ENCODE measurements at places on chromosomes 6 and 20.

DNA sequence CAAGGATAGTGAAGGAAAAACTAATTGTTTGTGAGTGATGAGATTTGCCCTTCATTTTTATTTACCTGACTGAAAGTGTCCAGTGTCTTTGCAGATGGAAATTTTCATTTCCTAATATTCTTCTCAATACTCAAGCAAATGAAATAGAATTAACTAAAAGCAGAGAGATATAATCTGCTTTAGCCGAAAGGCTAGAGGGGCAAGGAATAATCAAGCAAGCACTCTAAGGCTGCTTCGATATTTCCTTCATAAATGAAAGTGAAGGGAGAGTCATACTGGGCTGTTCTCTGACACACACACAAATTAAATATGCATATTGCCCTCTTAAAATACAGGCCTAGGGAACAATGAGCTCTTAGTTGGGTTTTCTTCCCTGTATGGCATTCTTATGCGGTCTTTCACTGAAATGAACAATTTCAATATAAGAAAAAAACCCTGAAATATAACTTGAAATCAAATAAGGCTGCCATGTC, 47.5 kb upstream of the POPDC3 start:
- DNase-seq: no peak

- no peak for DNase-seq
Observed at GRCh38 chr6:107699697-107700325, 124.3 kb downstream of the SCML4 start.

GRCh38 chr6:15515660-15516375, 147.0 kb downstream of the DTNBP1 start:
- no peak for DNase-seq

- DNase-seq: no peak
Observed at GRCh38 chr6:137989664-137990063, 117.6 kb downstream of the PERP start.

DNA sequence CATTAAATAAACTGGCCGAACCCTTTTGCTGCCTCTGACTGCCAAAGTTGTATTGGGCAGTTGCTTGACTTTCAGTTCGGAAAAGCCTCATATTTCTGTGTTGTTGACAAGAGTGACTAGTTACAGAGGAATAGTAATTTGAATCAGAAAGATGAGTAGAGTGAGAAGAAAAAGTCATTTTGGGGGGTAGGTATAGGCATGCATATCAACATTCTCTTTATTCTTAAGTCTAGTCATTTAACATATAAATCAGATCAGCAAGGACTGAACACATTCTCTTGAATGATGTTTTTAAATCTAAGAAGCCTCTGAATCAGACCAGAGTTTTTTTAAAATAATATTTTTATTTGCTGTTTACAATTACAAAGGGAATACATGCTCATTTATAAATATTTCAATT, 4.9 kb upstream of the LMBRD1 start:
- DNase-seq: no peak

DNA sequence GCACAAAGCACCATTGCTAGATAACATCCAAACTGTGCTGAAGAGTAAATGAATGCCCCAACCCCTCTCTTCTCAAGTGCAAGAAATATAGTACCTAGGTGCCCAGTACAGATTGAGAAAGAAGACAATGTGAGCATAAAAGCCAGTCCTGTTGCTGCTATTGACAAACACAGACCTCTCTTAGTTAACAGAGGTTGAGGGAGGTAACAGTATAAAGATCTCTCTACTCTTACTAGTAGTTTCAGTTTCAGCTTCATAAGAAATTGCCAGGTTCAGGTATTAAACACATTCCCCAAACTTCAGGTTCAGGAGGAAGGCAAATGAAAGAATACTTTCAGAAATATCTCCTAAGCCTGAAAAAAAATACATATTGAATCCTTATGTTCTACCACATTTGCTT, 31.4 kb downstream of the TBC1D32 start:
- DNase-seq: no peak

DNA sequence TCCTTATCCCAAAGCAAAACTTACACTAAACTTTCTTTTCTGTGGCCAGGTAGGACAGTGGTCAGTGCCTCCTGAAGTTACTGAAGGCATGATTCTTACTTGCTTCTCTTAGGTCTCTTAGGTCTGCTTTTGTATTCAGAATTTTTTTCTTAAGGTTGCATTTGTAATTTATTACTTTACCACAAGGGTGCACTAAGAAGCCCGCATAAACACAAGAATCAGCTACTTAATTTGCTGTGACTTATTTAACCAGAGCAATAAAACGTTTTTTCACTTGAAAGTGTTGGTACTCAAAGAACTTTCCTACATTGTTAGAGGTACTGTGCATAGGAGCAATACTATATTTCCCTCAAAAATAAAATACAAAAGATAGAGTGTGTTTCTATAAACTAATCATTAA, 75.4 kb upstream of the LAMA2 start:
- no peak for DNase-seq

DNA sequence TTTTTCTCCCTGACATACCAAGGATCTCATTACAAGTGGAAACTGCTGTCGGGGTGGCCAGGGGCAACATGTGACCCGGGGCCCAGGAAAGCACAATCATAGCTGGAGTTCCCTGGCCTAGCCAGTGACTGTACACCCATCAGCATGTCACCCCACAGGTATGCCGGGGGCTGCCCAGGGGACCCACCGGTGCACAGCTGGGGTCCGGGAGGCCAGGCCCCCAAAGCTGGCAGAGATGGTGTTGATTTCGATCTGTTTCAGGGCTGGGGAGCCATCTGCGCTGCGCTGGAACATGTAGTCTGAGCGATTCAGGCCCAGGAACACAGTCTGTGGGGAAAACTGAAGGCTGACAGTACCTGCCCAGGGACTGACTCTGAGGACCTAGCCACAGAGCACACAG, 13.3 kb downstream of the GSS start:
- no peak for DNase-seq

- DNase-seq: no peak
Observed at GRCh38 chr20:62770111-62770910, 26.0 kb upstream of the MRGBP start.

DNA sequence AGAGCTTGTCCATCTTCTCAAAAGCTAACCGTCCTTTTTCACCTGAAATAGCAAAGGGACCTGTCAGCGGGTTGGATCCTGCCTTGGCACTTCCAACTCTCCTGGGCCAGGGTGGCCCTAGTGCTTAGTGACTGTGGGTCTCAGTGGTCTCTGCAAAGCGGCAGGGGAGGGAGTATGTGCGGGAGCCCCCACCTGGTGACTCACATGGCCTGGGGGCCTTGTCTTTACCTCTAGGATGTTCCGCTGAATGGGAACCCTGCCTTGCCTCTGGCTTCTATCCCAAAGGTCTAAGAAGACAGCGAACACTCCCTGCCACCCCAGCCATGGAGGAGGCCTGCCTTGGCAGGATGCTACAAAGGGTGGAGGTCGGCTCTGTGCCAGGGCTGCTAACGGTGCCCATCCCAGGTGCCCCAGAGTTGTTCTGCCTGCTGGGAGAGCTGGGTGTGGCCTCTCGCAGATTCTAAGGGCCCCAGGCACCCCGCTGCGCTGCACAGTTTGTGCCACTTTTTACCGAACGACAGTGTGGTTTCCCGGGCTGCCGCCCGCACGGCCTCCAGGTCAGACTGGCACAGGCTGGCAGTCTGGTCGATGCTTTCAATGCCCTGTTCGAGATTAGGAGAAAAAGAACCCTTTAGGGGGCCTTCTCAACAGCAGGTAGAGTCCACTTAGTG, 77.2 kb downstream of the PTPN1 start:
- DNase-seq: no peak

DNA sequence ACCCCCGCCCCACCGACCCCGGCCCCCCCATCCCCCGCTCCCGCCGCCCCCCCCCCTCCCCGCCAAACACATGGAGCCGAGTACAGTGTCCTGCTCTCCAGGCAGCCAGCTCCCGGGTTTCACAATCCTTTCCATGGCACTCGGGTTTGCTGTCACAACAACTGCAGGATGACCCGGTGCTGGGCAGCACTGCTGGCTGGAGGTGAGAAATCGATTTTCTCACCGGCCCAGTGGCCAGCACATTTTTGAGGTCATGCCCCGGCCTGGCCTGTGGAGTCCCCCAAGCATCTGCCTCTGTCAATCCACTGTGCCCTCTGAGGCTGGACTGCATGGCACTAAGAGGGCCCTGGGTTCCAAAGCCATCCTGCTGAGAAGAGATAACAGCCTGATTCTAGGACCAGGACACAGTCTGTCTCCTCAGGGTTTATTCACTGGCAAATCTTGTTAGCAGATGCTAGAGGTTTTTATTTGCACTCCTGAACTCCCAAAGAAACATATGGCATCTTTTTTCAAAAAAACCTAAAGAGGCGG, 129.5 kb downstream of the NFATC2 start:
- DNase-seq: no peak

DNA sequence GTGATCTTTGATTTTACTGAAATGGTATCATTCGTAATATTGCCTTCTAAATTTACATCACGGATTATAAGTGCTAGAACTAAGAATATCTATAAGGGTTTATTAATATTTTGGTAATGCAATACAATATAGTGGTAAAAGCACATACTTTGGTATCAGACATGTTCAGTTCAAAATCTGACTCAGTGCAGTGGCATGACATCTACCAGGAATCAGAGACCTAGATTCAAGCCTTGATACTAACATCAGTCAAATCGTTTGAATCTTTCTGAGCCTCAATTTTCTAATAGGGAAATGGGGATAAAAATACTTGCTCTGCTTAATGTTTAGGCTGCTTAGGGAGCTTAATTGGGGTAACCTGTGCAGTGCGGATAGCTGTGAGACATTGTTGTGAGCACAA, 488.0 kb downstream of the BCKDHB start:
- DNase-seq: no peak

DNA sequence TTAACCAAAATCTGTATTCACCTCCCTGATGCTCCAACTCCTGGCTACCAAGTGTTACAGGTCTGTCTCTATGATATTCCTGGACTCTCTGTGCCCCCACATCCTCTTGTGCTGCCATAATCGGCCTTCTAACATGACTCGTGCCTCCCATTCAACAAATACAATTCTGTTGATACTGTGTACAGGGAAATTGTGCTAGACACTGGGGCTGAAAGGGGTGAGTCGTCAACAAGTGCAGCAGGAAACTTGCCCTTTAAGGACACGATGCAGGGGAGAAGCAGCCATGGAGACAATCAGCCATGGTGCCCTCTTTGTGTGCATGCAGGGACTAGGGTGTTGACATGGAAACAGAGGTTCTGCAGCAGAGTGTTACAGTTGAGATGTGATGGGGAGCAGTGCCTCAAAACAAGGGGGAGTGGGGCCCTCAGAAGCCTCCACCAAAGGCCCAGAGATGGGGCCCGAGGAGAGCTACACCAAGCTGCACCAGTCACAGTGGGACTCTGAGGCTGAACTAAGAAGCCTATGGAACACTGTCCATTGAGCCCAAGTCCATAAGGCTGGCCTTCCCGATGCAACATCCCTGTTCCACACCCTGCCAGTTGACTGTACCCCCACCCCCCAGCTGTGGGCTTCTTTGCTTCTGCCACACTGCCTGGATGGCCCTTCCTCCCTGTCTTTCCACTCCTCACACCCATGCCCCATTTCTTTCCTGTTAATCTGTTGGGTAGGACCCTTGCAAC, 3.1 kb downstream of the PCED1A start:
- no peak for DNase-seq

- DNase-seq: no peak
Observed at GRCh38 chr6:75345413-75345812, 60.8 kb upstream of the TMEM30A start.

DNA sequence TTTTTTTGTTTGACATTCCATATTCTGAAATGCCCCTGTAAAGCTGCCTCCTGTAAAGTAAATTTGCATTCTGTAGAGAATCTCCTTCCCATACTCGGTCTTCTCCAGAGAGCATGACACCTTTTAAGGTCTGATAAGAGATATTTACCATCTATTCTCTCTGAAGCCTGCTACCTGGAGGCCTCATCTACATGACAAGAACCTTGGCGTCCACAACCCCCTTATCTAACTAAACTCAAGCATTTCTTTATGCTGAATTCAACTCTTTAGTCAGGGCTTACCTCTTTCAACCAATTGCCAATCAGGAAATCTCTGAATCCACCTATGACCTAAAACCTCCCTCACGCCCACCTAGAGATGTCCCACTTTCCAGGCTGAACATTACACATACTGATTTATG, 51.6 kb downstream of the FAM184A start:
- no peak for DNase-seq

DNA sequence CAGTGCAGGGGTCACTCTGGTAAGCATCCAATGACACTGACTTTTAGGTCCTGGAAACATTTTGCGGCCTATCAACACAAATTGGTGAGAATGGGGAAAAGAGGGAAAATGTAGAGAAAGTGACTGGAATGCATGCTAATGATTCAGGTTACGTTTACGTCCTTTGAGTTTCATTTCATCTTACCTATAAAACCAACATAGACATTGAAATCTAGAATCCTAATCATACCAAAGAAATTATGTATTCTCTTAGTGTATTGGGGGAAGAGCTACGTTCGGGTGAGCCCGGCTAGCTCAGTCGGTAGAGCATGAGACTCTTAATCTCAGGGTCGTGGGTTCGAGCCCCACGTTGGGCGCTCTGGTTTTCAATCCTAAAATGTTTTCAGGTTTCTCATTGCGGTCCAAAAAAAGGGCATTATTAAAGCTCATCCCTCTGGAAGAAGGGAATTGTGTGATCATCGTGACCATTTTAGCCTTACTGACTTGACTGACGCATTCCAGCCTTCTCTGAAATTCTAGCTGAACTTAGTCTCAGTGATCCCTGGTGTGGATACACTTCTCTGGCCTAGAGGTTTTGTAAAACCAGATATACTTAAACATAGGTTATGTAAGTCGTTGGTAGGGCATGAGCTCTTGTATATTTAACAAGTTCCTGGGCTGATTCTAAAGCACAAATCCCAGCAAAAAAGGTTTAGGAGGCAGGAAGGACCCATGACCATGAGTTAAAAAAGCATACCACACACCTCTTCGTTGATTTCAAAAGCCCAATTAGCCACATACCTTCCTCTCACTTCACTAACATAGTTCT, 18.3 kb downstream of the HMGN4 start:
- no peak for DNase-seq

DNA sequence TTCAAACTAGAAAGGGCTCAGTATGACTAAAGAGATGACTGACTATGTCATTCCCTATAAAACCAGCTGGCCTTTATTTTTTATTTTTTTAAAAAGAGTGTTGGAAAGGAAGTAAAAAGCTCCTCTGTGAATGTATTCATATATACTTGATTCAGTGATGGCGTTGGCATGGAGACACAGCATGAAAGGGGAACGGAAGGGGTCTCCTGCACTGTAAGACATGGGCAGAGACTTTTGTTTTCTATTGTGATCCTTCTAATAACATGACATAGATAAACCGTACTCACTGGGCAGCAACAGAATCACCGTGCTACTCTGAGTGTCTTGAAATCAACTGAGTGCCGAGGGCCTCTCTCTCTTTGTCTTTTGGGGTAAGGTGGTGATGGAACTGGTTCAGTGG, 228.1 kb upstream of the RIN2 start:
- DNase-seq: no peak
